ENCODE measurements at places on chromosomes 6 and 20.

GRCh38 chr6:89723046-89723445 lies 84.5 kb upstream of the LYRM2 start:
- no peak for DNase-seq

- no peak for DNase-seq
Observed at GRCh38 chr6:144334150-144334708, 49.1 kb downstream of the UTRN start.

DNA sequence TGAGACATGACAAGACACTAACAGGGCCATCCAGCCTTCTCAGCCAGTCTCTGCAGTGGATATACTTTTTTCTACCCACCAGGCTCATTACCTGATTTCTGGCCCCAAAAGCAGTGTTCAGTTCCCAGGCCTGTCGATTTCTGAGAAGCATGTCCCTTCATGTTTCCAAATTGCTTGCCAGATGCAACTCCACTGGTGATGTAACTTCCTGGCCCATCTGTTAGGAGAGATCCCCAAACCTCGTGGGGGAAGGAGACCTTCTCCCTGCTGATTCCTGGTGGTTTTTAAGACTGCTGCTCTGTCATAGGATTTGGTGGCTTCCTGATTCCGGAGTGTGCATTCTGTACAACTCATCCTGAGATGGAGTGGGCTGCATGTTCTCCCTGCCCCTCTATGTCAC lies 31.6 kb upstream of the MRPS10 start:
- DNase-seq = no peak

DNA sequence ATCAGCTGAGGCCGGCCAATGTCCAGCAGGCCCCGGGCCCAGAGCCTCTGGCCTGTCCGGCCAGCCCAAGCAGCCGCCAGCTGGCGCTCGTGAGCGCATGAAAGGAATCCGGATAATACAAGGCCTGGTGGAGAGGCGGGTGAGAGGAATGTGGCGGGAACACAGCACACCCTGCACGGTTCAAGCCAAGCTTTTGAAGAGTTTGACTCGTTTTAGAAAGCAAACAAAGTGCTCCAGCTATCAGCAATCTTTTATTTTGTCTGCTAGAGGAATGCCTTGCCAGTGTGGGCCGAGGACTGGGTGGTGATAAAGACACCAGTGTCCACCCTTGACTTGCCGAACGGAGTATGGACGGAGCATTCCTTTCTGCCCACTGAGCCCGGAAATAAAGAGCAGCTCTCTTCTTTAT lies 9.3 kb upstream of the NEDD9 start:
- peak; percentile 54 for DNase-seq

GRCh38 chr20:60877071-60877857 lies 374.8 kb upstream of the CDH4 start:
- no peak for DNase-seq

DNA sequence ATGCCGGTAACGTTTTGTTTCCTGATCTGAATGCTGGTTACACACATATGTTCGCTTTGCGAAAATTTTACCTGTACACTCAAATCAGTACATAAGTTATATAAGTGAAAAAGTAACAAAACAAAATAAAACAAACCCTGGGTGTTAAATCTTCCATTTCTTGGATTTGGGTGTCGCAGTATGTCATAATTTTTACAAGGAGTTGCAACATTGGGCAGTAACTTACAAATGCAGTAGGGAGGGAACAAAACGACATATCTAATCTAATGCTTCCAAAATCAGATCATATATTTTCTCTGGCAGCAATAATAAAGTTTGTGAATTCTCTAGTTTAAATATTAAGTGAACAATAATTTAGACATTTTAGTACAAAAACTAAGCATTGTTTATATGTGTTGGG lies 25.2 kb downstream of the SNX14 start:
- DNase-seq = no peak

DNA sequence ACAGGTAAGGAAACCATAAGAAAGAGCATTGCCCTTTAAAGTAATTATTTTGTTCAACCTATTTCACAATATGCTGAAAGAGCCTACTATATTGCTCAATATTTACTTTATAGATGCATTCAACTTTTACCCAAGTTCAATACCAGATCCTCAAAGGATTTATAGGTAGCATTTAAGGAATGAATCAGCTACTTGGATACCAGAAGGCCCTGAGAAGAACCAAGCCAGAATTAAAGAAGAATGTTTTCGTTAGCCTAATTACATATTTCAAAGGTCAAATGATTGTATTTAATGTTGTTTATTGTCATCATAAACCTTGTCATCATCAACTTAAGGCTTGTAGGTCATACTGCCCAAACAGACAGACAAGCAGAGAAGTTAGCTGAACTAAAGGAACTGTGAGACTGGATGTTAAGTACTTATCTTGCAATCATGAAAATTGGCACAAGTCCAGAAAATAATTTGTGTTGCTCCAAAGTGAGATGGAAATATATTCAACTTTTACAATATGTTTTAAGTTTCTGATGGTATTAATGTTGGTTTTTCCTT lies 636.7 kb downstream of the RFPL4B start:
- no peak for DNase-seq

GRCh38 chr6:25296217-25296905 lies 17.2 kb downstream of the CARMIL1 start:
- peak; percentile 41 for DNase-seq

DNA sequence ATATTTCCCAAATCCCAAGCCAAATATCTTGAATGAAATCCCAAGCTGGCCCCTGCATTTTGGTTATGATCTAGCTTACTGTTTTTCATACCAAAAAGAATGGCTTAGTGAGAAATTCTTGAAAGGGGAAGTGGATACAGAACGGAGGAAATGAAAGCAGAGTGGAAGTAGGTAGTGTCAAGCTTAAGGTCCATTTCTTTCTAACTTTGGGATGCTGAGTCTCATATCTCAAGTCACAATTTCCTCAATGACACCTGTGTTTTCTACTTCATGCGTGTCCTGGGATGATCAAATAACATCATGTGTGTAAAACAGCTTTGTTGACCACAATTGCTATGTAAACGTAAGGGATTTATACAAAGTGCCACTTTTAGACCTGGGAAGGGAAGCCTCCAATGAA lies 238.8 kb upstream of the SLC35B3 start:
- DNase-seq = no peak

DNA sequence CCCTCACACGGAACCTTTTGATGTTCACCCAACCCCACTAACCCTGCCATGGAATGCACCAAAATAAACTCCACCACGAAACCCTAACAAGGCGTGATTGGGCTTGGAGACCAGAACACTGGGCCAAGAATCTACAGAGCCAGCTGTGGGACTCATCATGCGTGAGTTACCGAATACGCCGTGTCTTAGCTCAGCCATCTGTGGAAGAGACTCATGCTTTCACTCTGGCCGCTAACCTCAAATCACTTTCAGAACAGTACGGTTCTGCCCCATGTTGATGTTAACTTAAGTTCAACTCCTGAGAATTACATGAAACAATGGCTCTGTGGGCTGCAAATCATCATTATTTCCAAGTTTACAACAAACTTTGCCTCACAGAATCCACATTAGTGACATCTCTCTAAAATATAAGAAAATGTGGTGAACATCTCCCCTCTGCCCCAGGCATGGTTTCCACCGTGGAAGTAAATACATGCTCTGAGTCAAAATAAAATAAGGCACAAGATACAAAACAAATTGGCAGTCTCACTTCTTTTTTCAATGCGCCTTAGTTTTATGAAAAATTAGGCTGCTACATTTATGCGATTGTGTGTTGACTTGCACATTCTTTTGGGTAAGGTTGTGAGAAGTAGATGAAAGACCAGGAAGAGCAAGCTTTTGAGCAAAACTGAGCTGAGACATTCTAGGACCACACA lies 308.9 kb upstream of the EXOC2 start:
- no peak for DNase-seq

GRCh38 chr6:33711140-33712129 lies at the start of gene UQCC2:
Gene UQCC2 (minus strand): TSS chr6:33711700. CDS start chr6:33711686, 14 bp downstream.
- peak; percentile 91 for DNase-seq

DNA sequence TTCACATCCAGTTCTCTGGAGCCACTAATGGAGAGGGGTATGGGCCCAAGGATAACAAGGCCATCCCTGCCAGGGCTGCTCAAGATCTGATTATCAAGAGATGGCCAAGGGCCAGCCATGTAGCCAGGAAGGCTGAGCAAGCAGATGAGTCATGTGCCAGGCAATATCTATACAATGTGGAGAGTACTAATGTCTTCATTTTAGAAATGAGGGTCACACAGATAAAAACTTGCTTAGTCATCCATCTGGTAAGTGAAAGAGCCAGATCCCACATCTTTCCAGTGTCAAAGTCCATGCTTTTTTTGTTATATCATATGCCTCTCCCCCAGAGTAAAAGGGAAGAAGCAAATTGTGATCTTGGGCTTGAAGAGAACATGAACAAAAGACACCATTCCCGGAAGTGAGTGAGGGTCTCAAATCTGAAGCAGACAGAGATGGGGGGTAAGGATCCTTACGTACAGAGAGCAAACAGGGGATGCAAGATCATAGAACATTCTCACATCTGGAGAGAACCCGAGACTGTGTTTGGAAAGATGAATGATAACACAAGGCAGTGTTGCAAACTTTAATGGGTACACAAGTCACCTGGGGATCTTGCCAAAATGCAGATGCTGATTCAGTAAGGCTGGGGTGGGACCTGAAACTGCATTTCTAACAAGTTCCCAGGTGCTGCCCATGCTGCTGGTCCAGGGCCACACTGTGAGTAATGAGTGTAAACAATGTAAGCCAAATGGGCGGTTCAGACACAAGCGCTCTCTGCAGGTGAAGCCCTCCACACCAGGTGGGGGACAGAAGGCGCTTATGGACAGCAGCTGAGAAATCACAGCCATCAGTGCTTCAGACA lies 20.0 kb upstream of the GSTA3 start:
- DNase-seq = peak; percentile 91

GRCh38 chr6:157538168-157538567 lies 157.2 kb downstream of the ZDHHC14 start:
- DNase-seq = no peak

GRCh38 chr6:89050155-89050554 lies 30.4 kb upstream of the PNRC1 start:
- DNase-seq = peak; percentile 91

- DNase-seq = no peak
Observed at GRCh38 chr6:105270511-105270910, 90.7 kb upstream of the POPDC3 start.

GRCh38 chr6:86683132-86683908 lies 254.0 kb upstream of the HTR1E start:
- no peak for DNase-seq

DNA sequence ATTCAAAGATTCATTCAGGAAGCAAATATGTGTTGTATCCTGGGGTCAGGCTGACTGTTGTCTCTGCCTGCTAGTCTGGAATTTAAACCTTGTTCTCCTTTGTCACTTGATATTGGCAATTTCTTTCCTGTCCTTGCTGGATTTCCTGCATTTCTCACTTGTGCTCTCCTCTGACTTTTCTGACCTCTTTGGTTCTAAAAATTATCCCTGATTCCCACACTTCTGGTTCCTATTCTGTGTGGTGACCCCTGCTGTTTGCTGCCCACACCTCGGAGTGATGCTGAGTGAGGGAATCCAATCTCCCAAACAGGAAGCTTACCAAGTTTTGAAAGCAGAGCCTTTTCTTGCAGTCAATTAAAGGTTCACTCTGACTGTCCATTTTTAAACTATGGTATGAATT lies 345.3 kb downstream of the CDKAL1 start:
- no peak for DNase-seq

GRCh38 chr6:110512991-110513390 lies 36.6 kb upstream of the SLC22A16 start:
- peak; percentile 17 for DNase-seq

DNA sequence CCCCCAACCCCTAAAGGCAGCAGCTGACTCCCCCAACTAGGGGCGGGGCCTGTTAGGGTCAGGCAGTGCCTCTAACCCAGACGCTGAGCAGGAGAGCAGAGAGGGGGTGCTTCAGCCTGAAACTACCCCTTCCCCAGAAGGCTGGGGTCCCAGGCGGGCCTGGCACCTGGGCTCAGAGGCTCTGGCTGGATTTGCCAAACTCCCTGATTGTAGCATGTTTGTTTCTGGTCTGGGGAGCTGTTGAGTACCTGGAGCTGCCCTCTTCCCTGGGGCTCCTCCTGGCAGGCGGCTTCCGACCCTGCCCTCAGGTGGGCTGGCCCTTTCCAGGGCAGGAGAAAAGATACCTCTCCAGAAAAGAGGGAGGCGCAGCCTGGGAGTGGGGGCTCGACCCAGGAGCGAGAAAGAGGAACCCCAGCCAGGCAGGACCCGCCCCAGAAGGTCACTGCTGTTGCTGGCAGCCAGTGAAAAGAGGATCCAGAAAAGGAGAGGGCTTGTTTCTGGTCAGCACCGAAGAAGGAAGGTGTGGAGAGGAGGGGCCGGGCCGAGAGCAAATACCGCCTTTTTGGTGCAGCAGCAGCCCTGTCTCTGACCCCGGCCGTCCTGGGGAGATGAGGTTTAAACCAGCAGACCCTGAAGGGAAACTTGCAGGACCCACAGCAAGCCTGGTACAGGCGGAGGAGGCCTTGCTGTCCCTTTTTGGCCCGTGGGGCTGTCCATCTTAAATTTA lies 810 bp upstream of the ABHD16B start:
- DNase-seq = no peak

- no peak for DNase-seq
Observed at GRCh38 chr6:108661982-108662381, 101.3 kb downstream of the FOXO3 start.

GRCh38 chr6:157368359-157369049 lies 12.5 kb upstream of the ZDHHC14 start:
- DNase-seq = no peak

- DNase-seq = no peak
Observed at GRCh38 chr6:11727998-11728961, 50.3 kb downstream of the ADTRP start.

GRCh38 chr6:145428706-145429105 lies 306.6 kb downstream of the EPM2A start:
- DNase-seq = no peak

- no peak for DNase-seq
Observed at GRCh38 chr6:6795393-6795792, 206.9 kb downstream of the LY86 start.

DNA sequence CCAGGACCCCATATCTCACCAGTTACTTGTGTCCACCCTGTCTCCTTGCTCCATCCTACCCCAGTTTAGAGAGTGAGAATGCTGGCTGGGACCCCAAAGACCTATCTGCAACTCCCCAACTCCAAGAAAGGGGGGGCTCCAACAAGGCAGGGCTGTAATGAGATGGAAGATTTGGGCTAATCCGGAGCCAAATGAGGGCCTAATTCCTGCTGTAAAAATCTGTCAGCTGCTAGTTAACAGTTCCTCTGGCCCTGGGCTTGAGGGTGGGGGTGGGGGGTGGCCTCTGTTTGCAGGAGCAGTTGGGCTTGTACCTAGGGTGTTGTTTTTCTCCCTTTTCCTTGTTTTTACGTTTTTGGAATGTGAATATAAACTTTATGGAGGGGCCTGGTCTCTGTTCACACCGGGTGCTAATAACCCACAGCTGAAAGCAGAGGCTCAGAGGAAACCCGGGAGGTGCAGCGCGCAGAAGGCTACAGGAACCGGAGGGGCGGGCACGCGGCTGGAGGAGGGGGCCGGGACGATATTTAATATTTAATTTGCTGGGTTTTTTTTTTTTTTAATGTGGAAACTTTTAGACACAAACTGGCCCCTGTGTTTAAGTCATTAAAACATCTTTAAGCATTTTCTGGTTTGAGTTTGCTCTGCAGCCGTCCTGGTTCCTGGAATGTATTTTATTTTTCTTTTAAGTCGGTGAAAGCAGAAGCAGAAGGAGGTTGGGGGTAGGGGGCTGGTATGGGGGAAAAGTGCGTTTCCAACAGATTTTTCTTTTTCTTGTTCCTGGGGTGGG lies 70.7 kb downstream of the NCR2 start:
- no peak for DNase-seq

GRCh38 chr6:104603108-104603745 lies 256.5 kb downstream of the HACE1 start:
- no peak for DNase-seq

GRCh38 chr6:45784250-45784649 lies 231.4 kb downstream of the CLIC5 start:
- DNase-seq = no peak

GRCh38 chr20:50224531-50225255 lies 34.1 kb downstream of the CEBPB start:
- DNase-seq = peak; percentile 95

Data from fibroblast of lung (primary cell).